H1 (cell line): ENCODE measurements at places on chromosomes 2 and 18. TPM values are rescaled to one million over a fixed set of nuclear protein-coding genes. Genes with fewer than 3 reads are reported as not detected.

The ZNF513 gene
- total RNA-seq = 17.3 and 18.8 TPM in 2 replicates

DNA sequence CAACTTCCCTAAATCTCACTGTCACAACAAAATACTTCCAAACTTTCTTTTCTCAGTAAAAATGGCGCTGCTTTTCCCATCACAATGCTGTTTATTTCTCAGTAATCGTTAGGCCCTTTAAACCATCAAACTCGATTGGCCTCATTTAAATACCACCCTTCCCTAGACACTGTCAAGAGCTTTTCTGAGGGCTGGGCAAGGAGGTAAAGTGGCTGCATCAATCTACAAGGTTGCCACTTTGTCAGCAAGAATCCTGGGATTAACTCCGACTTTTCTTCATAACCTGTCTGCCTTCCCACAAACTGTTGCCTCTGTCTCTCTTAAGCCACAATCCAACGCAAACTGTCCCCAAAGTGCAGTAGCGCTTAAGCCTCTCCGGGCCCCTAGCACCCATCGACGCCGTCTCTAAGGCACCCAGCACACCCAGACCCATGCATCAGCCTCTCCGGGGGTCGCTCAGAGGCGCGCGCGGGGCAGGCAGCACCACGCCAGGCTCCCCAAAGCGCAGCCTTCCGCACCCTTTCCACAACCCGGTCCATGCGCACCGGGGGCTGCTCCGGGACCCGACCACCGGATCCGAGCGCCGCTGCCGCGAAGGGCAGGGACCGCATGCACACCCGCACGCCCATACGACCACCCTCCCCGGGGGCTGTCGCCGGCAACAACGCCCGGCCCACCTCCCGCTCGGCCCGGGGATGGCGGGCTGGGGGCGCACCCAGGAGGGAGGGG is 683 bp downstream of the MBOAT2 start:
- H3K27me3 ChIP-seq = no peaks in the 10 kb centered on the region
- no peak overlapping the region for H3K27ac ChIP-seq
- H3K36me3 ChIP-seq = no peaks in the 10 kb centered on the region
- H3K4me1 ChIP-seq = no peaks in the 10 kb centered on the region; the same call in 1 of the 2 replicates
- no peak for DNase-seq
- H3K4me3 ChIP-seq = peak overlapping the region; percentile 75

GRCh38 chr2:38483776-38484501 is 106.9 kb upstream of the ATL2 start:
- no peak overlapping the region for H3K4me3 ChIP-seq
- H3K27me3 ChIP-seq = no peaks in the 10 kb centered on the region
- DNase-seq = no peak
- H3K36me3 ChIP-seq = no peaks in the 10 kb centered on the region

- H3K4me3 ChIP-seq = no peak overlapping the region
- H3K27me3 ChIP-seq = no peaks in the 10 kb centered on the region
- DNase-seq = no peak
- no peaks in the 10 kb centered on the region for H3K4me1 ChIP-seq
- no peak overlapping the region for H3K27ac ChIP-seq
- H3K36me3 ChIP-seq = no peaks in the 10 kb centered on the region
Observed at GRCh38 chr2:129296806-129297205, 682.7 kb upstream of the RAB6C start.

The CYS1 gene
- total RNA-seq = 0.13 and 0.25 TPM in 2 replicates

DNA sequence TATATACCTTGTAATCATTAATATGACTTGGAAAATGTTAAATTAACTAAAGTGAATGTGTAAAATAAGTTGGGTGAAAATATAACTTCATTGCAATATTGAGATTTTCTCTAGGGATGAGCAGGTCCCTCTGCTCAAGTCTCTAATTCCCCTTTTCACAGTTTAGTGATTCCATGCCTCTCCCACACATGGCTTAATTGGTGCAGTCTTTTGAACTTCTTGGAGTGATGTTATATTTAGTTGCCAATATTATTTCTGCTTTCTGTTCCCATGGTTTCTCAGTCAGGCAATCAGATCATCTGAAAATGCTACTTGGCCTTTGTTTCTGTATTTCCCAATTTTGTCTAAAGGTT is 233.7 kb upstream of the SPOPL start:
- H3K4me1 ChIP-seq = peaks cover 4% of the 10 kb centered on the region
- no peaks in the 10 kb centered on the region for H3K27me3 ChIP-seq
- no peak for DNase-seq
- H3K4me3 ChIP-seq = no peak overlapping the region
- no peaks in the 10 kb centered on the region for H3K36me3 ChIP-seq
- no peak overlapping the region for H3K27ac ChIP-seq

DNA sequence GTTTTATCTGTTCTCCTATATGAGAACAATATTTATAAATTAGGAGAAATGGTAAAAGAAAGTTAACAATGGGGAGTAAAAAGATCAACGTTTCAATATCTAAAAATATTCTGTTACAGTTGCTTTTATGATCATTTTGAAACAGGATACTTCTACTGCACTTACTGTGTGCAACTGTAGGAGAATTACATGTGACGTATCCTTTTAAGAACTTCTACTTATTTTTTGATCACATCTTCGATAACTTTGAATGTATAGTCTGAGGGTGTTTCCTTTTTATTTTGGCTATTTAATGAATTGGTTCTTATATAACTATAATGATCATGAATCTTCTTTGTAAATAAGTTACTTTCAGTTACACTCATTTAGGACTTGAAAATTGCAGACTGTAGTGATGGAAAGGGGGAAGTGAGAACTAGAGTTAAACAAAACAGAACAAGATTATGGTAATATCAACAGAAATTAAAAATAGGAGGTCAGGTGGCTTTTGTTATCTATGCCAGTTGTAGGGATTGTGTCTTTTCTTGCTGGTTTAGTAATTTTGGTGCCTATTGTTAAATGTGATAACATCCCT is 109.9 kb downstream of the MSTN start:
- H3K36me3 ChIP-seq = no peaks in the 10 kb centered on the region
- no peaks in the 10 kb centered on the region for H3K4me1 ChIP-seq
- H3K27me3 ChIP-seq = no peaks in the 10 kb centered on the region
- no peak for DNase-seq

The PKP4 gene
- total RNA-seq = 83.6 and 88.0 TPM in 2 replicates

DNA sequence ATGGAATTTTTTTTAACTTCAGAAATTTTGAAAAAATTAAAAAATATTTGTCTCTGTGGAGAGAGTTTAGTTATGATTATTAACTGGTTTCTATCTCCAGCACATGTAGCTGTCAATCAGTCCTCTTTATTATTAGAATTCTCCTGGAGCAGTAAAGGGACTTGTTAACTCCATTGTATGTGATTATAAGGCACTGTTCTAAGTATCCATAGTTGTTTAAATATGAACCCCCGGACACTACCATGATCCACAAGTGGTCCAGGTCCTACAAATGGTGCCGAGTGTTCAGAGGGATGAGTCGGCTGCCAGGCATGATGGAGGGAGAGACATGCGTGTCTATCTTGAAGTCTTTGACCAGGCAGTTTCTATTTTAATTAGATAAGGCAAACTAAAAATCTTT is 492 bp downstream of the CHRNA1 start:
- H3K4me1 ChIP-seq = no peaks in the 10 kb centered on the region; the same call in 1 of the 2 replicates
- H3K27me3 ChIP-seq = no peaks in the 10 kb centered on the region
- H3K27ac ChIP-seq = no peak overlapping the region
- H3K36me3 ChIP-seq = no peaks in the 10 kb centered on the region
- no peak overlapping the region for H3K4me3 ChIP-seq
- no peak for DNase-seq

The FOXI3 gene
- total RNA-seq = 15.9 and 17.1 TPM in 2 replicates

The CFC1 gene
- 0.31 TPM in 1 of 2 replicates, not detected in the other for total RNA-seq

The HRH4 gene
- total RNA-seq = not detected in 2 replicates

- H3K4me1 ChIP-seq = no peaks in the 10 kb centered on the region
- no peaks in the 10 kb centered on the region for H3K27me3 ChIP-seq
- no peak overlapping the region for H3K4me3 ChIP-seq
- no peak for DNase-seq
Observed at GRCh38 chr2:96369186-96369585, 33.6 kb downstream of the NCAPH start.

The NR4A2 gene
- 1.4 and 1.7 TPM in 2 replicates for total RNA-seq

DNA sequence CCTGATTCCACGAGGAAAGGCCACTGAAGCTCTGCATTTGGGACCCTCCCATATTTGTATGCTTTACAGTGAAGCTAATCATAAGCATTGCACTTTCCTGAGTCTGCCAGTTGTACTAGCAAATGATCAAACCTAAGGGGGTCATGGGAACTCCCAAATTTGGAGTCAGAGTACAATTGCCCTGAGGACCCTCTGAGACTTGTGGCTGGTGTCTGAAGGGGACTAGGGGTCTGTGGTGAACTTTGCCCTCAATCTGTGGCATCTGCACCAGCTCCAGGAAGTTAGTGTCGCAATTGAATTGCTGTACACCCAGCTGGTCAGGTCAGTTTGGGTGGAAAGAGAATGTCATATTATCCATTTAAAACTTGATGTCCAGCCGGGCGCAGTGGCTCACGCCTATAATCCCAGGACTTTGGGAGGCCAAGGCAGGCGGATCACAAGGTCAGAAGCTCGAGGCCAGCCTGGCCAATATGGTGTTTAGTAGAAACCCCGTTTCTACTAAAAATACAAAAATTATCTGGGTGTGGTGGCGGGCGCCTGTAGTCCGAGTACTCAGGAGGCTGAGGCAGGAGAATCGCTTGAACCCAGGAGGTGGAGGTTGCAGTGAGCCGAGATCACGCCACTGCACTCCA is 18.1 kb downstream of the SOWAHC start:
- no peaks in the 10 kb centered on the region for H3K4me1 ChIP-seq
- no peak overlapping the region for H3K4me3 ChIP-seq
- H3K36me3 ChIP-seq = no peaks in the 10 kb centered on the region
- DNase-seq = no peak

DNA sequence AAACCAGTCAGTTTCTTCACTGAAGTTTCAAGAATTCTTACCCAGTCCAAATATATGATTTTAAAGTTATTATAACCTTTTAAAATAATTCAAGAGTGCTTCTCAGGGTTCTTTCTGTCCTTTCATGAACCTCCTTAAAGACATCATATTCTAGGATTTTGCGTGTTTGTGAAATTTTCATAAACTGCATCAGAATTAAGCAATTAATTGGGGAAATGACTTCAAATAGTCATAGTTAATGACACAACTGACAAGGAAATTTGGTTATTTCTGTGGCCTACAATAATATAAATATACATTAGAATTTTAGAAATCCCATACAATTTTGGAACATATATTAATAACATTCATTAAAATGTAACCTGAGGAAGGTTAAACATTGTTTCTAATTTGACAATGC is 10.5 kb downstream of the CYP27A1 start:
- no peak overlapping the region for H3K27ac ChIP-seq
- no peak for DNase-seq
- H3K36me3 ChIP-seq = no peaks in the 10 kb centered on the region
- no peak overlapping the region for H3K4me3 ChIP-seq

The C2orf78 gene
- total RNA-seq = 0.21 and 0.39 TPM in 2 replicates

DNA sequence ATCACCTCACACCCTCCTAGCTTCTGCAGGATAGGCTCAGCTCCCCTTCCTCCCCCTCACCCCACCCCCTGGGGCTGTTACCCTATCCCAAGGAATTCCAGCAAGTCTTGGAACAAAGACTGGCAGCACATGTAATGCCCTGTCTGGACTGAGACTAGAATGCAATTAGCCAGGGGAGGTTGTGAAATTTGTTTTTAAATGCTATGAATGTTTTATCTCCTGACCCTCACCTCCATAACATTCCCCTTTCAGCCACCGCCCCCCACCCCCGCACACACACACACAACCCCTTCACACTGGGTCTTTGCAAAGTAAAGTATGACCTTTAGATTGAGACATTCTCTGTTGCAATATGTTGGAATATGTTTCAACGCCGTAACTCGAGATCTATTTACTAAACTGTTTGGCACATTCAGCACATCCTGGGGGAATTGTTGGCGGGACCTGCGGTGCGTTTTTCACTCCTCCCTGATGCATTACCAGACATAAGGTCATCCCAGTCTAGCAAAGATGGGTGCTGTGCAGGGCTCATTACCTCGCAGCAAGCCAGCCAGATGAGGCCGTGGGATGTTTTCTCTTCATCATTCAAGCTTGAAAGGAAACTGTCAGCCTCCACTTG is 290.7 kb upstream of the SLC14A2 start:
- H3K4me1 ChIP-seq = no peaks in the 10 kb centered on the region
- no peaks in the 10 kb centered on the region for H3K36me3 ChIP-seq

- H3K27me3 ChIP-seq = peaks cover 6% of the 10 kb centered on the region; the same call in 1 of the 2 replicates
- H3K27ac ChIP-seq = no peak overlapping the region
- H3K4me3 ChIP-seq = no peak overlapping the region
- DNase-seq = no peak
Observed at GRCh38 chr2:85893428-85894258, 4.9 kb upstream of the ST3GAL5 start.

DNA sequence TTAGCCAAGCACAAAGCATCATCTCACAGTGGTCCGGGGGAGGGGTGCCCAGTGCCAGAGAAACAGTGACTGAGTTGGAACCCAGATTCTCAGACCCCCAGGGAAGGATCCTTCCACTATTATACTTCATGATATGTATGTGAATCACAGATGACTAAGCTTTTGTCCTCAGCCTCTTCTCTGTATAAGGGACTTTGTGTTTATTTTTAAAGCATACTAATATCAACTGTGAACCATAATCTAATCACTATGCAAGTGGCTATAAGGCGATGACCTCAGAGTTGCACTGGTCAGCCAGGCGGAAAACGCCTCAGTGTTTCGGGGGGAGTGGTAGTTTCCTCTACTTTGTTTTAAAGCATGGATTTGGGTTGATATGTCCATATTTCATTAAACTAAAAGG is 160.4 kb upstream of the TMEM200C start:
- no peak for DNase-seq
- H3K36me3 ChIP-seq = no peaks in the 10 kb centered on the region
